ENCODE measurements at places on chromosomes 12 and 14.
A peak's percentile ranks its signal among the peaks of the same experiment; 100 is the strongest.

DNA sequence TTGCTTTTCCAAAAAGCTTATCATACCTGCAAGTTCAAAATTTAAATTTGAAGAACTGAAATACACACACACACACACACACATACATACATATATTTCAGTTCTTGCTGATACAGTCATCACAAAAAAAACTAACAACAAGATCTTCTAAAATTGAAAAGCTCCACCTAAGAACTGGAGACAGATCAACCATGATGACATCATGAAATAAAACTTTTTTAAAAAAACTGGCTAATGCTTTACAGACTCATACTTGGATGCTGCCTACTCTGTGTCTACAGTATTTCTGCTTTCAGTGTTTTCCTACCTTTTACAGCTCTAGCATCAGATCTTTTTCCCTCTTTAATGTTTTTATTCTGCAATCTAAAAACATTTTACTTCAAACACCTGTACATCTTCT lies 261.4 kb downstream of the DIO2 start:
- DNase-seq = no peak

GRCh38 chr12:68428211-68428610 lies 96.0 kb upstream of the MDM1 start:
- no peak for DNase-seq

- DNase-seq = no peak
Observed at GRCh38 chr12:76041406-76041805, 9.8 kb upstream of the PHLDA1 start.

DNA sequence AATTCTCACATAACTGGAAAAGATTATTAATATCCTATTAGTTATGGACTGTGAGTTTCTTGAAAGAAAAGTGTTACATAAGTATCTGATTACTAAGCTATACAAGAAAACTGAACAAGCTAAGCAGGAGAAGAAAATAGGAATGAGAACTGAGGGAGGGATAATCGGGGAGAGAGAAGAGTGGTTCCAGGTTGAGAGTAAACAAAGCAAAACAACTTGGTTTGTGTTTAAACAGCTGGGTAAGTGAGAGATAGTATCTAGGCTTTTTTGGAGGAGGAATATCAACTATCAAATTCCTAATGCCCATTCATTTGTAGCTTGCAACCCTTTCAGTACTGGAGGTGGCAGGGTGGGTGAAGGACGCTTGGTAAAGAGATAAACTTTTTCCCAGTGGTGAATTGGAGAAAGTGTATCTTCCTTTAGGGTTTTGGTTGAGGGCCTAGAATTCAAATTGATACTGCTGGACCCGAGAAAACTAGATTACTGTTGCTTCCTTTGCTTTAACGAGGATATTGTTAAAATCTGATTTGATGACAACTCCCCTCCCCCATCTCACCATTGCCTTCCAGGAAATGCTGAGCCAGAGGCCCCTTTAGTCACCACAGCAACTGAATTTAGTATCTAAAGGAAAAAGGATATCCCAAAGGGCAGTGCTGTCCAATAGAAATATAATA lies 2.0 kb upstream of the SLC2A3 start:
- no peak for DNase-seq

GRCh38 chr12:42315108-42315507 lies 10.8 kb downstream of the ZCRB1 start:
- DNase-seq = no peak

DNA sequence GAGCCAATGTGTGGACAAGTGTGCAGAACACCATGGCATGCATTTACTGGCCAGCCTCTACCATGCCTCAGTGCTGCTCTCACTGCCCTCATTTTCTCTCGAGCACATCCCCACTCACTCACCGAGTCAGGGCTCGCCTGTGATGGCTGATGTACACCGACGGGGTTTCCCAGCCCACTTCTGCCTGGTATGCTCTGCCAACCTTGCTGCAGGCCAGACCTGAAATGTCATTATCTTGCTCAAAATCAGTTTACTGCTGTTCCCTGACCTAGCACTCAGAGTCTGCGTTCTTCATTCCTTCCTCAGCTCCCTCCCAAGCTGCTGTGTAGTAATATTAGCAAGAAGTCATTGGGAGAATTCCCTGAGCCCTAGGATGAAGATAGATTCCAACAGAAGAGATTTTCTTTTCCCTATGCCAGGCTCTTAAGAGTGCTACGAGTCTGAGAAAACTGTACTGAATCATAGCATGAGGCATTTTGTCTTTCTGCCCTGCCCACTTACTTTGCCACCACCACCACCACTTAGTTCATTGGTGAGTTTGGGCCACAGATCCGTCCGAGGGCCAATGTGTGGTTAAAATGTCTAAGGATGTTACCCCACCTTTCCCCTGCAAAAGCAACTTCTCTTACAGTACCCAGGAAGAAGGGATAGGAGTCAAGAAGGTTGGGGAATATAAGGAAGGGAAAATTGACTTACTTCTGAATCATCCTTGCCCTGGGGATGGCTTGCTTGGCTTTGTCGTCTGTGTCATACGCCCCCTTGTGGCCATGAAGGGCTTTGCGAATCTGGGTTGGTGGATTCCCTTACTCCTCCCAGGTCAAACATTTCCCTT lies 51.0 kb downstream of the BMAL2 start:
- DNase-seq = peak; percentile 67

- DNase-seq = no peak
Observed at GRCh38 chr12:74900232-74900631, 309.4 kb downstream of the KCNC2 start.

GRCh38 chr12:74539261-74539660 lies 1.6 kb downstream of the ATXN7L3B start:
- DNase-seq = no peak

DNA sequence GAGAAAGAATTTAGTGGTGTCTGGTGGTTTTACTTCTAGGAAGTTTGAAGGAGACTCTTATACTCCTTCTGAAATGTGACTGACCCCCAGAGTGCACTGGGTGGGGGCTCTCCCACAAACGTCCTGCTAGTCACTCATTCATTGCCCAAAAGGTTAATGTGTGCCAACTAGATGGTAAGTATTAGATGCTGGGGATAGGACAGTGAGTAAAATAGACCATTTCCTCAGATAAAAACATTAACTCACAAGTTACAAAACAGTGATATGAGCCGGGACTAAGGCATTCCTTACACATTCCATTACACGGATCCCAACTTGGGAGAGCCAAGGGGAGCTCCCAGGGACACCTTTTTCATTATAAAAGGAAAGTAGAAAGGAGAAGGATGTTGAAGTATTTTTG lies 185.1 kb downstream of the ATXN7L3B start:
- no peak for DNase-seq

DNA sequence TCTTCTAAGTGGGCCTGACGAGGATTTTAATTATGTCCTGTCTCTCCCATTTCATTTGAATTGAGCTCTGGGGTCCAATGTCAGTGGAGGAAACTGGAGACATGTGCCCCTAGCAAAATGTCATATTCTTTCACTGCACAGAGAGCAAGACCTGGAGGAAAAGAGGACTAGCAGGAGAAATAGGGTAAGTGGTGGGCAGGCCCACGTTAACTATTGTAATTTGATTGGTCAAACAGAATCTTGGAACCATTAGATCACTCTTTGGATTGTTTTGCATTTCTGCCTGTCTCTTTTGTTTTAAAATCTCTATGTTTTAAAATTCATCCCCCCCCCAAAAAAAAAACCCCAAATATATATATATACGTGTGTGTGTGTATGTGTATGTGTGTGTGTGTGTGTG lies 113.9 kb upstream of the PELI2 start:
- no peak for DNase-seq

- DNase-seq = no peak
Observed at GRCh38 chr12:85617307-85618091, 218.7 kb downstream of the RASSF9 start.

DNA sequence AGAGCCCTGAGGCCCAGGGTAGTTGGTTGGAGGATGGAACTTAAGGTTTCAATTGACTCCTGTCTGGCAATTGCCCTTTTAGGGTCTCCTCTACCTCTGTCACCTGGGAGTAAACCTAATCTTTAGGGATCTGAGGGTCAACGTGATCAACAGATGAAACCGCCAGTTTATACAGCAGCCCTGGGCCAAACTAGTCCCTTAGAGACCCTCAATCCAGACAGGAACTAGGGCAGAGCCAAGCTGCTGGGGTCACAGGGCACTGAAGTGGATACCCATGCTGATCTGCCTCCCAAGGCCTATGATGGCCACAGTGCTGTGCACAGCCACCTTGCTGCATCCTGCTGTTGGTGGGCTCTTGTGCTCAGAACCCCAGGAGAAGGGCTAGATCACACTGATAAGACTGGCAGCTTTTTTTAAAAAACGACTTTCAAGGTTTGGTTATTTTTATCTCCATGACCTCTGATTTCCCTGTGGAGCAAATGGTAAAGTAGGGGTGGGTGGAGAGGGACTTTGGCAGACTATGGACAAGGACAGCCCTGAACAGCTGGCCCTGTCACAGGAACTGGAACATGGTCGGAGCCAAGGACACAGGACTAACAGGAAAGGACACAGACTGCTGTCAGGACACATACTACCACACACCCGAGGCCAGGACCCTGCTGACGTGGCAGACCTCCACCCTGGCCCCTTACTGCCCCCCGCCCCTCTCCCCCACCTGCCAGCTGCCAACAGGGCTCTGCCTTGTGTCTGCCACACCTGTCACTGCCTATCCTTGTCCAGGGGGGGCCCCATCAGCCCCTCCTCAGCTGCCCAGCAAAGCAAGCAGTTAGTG lies 474 bp downstream of the FITM1 start:
- DNase-seq = peak; percentile 74

DNA sequence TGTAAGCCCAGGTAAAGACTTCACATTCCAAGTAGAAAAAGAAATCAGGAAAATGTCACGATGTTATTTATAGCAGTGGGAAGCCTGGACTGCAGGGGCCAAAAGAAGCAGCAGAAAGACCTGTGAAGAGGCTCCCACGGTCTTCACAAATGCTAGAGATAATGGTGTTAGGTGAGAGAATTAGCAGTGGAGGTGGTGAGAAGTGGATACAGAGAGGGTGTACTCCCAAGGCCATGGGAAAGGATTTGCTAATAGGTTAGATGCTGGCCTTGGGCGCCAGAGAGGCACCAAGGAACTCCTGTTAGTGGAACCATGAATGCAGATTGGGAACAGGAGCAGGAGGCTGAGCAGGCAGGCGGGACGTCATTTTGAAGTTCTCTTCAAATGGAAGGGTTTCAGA lies 386.1 kb downstream of the C12orf75 start:
- DNase-seq = no peak

DNA sequence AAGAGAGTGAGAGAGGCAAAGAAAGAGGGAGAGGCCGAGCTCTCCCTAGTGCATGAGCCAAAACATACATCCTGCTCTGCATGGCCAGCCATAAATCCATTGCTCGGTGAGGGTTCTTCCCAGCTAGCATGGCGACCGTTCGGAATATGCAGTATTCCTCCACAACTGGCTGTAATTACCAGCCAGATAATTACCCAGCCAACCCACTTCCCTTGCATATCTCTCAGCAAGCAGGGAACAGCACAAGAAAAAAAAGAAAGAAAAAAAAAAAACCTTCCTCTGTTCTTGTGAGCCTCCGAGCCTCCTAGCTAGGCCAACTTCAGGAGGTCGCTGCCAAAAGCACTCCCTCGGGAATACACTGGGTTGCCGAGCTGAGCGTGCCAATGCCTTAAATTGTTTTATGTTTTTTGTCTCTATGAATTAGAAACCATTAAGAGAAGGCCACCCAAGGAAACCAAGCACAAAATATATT lies 567.9 kb downstream of the MED13L start:
- no peak for DNase-seq

DNA sequence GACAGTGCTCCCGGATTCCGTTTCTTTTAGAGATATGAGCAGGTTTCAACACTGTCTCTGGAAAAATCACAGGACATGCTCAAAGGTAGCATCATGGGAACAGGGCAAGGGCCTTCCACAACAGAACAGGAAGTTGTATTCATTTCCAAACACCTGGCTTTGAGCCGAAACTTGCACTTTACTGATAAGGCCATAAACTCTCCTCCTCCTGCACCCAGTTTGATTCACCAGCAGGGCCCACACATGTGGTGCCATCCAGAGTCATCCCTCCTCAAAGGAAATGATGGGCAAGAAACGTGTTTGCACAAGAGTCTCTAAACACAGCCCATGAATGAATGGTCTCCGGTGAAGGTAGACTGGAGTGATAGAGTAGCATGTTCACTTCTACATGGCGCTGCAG lies 268.4 kb upstream of the FKBP4 start:
- no peak for DNase-seq

DNA sequence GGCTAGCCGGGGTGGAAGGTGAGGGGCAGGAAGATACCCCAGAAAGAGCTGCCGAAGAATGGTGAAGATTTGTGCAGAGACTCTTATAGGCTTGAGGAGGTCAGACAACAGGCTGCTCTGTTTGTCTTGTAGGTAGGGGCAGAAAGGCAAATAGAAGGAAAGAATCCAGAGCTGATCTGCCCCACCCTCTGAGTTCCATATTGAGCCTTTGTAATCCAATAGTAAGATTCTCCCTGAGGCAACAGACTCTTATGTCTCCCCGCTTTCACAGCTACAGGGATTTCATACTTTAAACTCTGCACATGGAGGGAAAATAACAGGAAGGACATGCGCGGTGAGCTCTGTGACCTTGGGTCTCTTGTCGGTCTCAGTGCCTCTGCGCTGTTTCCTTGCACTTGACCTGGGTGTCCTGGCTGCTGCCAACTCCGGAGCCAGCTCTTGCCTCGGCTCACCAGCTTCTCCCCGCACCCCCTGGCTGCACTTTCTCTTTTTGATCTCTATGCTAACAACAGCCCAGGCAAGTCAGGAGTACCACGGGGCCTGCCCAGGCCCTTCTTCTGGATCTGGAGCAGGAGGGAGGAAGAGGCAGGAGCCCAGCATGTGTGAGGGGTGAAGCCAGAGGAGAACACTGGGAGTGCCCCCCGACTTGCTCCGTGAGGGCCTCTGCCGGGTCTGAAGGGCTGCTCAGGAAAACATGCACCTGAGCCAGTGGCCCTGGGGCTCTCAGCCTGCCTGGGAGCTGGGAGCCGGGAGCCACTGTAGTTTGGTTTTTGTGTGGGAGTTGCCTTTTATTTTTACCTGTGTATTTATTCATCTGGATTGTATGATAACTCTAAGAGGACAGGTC lies 75.8 kb downstream of the PPP1R36 start:
- DNase-seq = no peak

DNA sequence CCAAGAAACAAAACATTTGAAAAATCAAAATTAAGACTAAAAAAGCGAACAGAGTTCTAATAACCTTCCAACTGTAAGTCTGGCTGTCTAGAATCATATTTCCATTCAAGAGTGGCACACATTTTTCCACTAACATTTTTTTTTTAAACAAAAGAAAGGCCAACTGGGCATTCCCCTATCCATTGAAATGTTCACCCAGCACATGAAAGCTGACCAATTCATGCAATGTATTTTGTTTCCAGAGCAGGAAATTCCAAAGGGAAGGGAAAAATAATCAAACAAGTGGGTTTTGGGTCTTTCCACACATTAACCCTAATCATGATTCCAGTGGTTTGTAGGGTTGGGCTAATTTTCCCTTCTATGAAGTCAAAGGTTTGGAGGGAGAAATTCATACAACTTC lies 206.5 kb downstream of the CALM1 start:
- no peak for DNase-seq

GRCh38 chr12:32034045-32034444 lies 72.6 kb upstream of the BICD1 start:
- DNase-seq = no peak
